ENCODE measurements at places on chromosomes 2 and 18.

GRCh38 chr18:13424363-13424762 is 205.8 kb downstream of the LDLRAD4 start:
- no peak for DNase-seq

GRCh38 chr2:191218292-191218898 is 26.8 kb upstream of the MYO1B start:
- peak; percentile 34 for DNase-seq

DNA sequence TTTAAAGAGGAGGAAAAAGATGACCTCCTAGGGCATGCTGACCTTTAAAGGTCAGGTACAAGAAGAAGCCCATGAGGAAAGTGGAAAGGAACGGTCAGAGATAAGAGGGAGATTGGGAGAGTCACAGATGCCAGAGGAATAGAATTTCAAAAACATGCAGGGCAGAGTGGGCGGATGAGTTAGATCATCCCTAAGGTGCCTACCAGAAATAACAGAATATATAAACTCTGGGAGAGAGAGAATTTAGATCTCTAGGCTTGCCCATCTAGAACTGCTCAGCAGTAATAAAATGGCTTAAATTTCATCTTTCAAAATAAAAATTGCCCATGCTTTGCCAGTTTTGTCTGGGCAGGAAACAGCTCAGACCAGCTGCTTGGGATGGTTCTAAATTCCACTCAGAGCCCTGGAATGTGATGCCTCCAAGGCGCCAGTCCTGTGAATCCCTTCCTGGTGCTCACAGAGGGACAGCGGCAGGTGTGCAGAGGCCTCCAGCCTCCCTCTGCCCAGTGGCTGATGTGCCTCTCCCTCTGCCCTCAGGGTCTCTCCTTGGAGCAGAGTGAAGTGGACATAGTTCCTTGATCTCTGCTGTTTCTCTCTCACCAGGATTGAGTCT is 130.9 kb downstream of the ANTXR1 start:
- DNase-seq, result no peak

GRCh38 chr2:127420039-127420864 is 2.0 kb downstream of the PROC start:
- no peak for DNase-seq

DNA sequence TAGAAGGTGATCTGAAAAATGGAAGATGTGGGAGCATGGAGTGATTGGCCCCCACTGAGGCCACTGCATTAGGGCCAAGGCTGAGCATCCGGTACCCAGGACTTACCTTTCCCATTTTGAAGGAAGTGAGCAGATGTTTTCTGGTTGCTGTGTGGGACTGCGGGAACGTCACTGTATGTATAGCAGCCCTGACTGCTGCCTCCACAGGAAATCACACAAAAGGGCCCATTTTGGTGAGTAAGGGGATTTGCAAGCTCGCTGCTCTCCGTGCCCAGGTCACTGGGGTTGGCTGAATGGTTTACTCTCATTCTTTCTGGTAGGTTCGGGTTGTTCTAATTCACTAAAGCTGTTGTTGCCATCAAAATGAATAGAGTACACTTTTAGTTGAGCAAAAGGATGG is at the start of gene CRYGB:
Gene CRYGB (minus strand): TSS at position 153 of the 400 bp plus-strand sequence. CDS start 38 bp downstream, at position 115.
- no peak for DNase-seq

DNA sequence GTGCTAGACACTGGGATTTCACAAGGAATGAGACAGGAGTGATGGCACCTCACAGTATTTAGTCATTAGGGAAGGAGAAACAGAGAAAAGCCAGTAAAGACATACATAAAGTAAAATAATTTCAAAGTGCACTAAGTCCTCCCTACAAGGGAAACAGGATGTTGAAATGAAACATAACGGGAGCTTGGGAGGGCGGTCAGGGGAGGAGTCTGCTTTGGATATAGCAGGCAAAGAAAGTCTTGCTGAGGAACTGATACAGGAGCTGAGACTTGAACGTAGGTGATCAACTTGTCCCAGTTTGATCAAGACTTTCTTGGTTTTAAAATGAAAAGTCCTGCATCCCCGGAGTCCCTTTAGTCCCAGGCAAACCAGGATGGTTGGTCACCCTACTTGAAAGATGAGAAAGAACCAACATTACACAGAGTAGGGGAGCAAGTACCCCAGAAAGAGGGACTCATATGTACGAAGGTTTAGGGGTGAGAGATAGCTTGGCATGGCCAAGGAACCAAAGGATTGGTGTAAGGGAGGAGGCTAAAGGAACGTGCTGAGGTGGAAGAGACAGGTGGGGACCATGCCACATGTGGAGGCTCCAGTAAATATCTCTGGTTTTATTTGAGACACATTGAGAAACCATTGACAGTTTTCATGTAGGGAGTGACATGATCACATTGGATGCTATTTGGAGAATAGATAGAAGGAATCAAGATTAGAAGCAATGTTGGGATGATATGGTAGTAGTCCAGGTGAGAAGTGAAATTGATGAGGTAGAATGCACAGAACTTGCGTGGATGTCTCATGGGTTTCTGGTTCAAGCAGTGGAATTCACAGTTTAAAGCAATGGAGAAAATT is 28.4 kb downstream of the FBXO48 start:
- no peak for DNase-seq

GRCh38 chr18:35522130-35522959 is 24.6 kb upstream of the INO80C start:
- no peak for DNase-seq

- DNase-seq, result no peak
Observed at GRCh38 chr2:28048341-28048740, 157.8 kb downstream of the BABAM2 start.

- peak; percentile 46 for DNase-seq
Observed at GRCh38 chr2:42974721-42975717, 182.6 kb upstream of the HAAO start.

DNA sequence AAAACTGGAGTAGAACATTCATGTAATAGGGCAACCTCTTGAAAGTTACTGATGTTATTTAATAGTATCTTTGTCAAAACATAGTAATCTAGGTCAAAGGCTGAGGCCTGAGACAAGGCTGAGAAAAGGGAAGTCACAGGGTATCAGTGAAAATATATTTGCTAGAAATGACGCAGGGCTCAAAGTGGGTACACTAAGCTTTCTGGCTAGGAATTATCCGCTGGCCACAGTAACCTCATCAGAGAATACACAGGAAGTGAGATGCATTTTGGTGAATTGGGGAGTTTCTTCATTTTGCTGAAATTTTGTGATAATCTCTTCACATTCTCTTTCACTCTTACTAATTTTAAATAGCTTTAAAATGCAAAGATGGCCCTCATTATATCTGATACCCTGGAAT is 206.8 kb downstream of the OTX1 start:
- no peak for DNase-seq

DNA sequence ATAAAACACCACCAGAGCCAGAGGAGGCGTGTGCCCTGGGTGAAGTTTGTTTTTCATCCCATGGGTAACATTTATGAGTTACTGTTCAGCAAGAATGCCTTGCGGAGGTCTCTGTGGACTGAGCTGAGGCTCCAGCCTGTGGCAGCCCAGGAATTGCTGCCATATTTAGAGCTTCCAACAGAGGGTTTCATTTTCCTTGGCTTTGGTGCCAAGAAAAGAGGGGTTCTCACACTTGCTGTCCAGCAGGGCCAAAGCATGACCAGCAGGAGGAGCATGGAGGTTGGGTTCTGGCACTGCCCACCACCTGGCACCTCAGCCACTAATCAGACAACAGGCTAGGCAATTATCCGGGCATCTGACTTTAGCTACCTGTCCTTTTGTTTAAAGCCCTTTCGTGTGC is 36.7 kb downstream of the EPAS1 start:
- DNase-seq, result no peak

DNA sequence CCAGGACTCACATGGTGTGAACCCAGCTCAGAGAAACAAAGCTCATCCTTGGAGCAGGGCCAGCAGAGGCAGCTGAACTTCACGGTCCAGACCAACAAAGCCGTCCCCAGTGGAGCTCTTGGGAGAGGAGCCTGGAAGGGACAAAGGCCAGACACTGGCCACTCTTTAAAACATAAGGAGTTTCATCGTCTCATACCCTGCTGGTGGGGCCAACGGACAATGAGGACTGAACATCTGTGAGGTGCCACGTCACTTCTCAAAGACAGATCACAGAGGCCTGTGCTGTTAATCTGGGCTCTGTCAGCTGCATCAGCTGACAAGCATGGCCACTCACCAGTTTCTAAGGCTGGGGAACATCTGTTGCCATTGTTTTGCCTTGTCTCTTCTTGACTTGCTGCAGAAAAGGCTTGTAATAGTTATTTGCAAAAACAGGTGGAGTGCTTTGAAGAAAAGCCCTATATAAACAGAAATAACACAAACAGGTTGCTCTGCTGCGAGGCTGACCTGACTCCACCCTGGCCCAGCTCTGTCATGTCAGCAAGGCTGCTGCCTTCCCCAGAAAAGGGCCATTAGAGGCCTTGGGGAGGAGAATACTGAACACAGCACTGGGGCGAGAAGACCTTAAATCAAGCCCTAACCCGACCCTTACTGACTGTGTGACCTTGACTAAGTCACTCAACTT is 68.1 kb upstream of the DAPL1 start:
- DNase-seq, result no peak

DNA sequence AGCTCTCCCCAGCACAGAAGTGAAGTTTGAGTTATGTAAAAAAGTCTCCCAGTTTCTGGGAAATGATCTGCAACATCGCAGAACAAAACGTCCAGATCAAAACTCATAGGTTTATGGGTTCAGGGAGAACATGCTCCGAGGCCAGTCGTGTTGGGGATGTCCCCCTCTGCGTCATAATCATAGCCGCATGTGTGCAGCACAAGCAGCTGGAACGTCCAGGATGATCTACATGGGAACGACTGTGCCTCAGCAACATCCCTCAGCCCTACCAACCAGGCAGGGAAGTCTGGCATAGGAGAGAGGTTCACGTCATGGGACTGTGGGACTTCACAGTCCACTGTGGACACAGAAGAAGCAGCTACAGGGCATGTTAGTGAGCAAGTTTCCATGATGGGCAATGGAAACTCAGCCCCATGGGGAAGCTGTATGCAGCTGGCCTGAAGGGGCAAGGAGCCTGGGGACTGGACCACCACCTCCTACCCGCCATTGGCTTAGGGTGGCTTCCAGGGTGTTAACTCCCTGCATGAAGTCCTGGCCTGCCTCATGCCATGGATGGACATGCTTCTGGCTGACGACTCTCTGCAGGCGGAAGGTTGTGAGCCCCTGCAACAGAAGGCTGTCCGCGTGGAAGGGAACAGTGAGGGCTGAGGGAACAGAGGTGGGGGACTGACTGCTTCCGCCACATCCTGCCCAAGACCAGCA is 96.9 kb downstream of the COPS8 start:
- DNase-seq, result no peak

GRCh38 chr2:31203916-31204315 is 13.4 kb downstream of the CAPN14 start:
- DNase-seq, result no peak

- no peak for DNase-seq
Observed at GRCh38 chr18:78796693-78797455, 182.7 kb upstream of the SALL3 start.

- no peak for DNase-seq
Observed at GRCh38 chr2:128091726-128092080, 703 bp downstream of the UGGT1 start.

- no peak for DNase-seq
Observed at GRCh38 chr2:238160206-238161129, 1.7 kb downstream of the ERFE start.

DNA sequence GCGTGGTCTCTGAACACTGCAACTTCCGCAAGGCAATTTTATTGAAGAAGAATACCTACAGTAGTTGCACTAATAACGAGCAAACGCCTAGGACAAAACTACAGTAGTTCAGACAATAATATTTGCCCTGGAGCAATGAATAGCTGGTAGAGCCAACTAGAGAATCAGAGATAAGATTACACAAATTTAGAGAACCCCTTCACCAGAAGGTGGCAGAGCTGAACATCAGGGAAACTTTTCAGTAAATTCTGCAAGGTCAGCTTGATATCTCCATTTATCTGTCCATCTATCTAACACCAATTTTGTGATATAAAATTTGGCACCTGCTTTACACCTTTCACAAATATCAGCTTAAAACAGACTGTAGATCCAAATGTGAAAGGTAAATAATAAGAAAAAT is 43.8 kb downstream of the CDH19 start:
- no peak for DNase-seq

- DNase-seq, result no peak
Observed at GRCh38 chr18:60981682-60982328, 351.4 kb upstream of the CDH20 start.

DNA sequence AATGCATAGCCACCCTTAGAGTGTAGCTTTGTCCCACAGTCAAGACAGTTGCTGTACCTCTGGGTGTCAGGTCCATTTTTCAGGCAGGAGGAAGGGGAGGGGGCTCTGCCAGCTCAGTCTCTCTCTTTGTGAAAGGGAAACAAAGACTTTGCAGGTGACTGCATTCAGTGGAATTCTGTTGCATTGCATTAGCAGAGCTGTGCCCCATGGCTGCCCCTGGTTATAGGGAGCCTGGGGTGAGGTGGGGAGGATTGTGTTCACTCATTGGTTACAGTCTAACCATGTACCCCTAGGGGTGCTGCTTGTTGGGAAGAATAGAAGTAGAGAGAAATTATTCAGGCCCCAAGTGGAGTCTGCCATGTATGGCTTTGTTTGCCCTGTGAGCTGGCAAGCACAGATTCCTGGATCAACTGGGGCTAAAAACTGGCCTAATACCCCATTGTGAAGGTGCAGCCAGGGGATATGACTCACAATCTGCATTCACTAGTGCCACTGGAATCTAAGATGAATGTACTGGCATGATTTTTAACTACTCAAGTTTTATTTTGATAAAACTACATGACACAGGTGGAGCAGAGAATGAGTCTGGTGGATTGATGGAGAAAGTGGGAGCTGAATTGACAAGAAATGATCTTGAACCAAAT is 118.4 kb downstream of the SH3BP4 start:
- DNase-seq, result no peak
